ENCODE measurements at places on chromosomes 2 and 18.

GRCh38 chr2:120632796-120633646 lies 102.6 kb upstream of the GLI2 start:
- no peak for DNase-seq

DNA sequence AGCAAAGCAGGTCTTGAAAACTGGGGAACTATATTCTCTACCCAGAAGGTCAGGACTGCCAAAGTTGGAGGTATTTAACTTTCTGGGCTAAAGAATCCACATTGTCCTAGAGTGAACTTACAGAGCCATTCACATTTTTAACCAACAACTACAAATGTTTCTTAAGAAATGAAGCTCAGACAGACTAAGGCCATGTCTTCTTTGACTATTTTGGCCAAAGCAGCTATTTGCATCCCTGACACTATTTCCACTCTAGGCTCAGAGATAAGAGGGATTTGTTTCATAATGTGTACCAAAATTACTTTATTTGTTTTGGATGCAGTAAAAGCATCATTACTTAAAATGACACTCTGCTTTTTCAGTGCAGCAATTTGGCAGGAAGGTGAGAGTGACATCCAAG lies 18.1 kb downstream of the PID1 start:
- no peak for DNase-seq

- no peak for DNase-seq
Observed at GRCh38 chr2:152354069-152354755, 19.2 kb downstream of the FMNL2 start.

GRCh38 chr18:22549260-22549937 lies 131.7 kb upstream of the CTAGE1 start:
- no peak for DNase-seq

- DNase-seq = no peak
Observed at GRCh38 chr18:6624271-6624660, 105.2 kb upstream of the ARHGAP28 start.

DNA sequence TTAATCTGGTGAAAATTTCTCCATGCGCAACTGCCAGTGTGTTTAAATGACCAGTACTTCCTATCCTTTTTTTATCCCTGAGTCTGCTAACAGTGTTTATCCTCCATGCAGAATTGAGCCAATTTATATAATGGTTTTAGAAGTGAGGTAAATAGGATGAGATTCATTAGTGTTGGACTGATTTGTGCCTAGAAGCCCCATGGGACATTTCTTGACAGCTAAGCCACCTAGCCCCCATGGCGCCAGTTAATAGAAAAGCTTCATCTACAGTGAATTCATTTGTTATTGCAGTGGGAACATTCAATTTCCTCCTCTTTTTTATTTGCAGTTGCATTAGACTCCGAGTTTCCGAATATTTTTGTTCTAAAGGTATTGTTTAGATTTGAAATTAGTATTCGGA lies 175.6 kb downstream of the ARL6IP6 start:
- no peak for DNase-seq

DNA sequence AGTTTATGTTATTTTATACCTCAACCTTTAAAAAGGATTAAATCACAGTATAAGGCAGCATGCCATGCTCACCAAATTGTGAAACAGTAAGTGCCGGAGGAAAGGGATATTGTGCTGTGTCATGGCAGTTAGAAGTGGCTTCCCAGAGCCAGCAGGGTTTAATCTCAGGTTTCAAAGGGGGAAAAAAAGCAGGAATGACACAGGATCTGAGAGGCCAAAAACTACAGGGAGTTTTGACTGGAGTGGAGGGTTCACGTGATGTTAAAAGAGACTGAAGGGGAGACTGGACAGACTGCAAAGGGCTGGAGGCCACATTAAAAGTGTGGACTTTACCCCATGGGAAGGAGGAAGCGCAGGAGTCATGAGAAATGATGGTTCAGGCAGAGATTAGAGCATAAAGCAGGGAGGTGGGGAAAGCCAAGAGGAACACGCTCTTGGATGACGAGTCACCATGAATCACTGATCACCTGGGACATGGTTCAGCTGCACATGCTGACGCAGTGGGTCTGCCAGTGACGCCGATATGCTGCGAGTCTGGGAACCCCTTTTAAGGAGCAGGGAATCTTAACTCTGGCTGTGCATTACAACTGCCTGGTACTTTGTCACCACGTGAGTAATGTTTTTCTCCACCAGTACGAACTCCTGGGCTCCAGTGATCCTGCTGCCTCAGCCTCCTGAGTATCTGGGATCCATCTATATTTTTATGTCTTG lies 6.1 kb downstream of the CHMP1B start:
- DNase-seq = no peak

- no peak for DNase-seq
Observed at GRCh38 chr18:57793302-57793986, 9.7 kb downstream of the ATP8B1 start.

GRCh38 chr2:158748926-158749590 lies 46.1 kb upstream of the DAPL1 start:
- DNase-seq = no peak

DNA sequence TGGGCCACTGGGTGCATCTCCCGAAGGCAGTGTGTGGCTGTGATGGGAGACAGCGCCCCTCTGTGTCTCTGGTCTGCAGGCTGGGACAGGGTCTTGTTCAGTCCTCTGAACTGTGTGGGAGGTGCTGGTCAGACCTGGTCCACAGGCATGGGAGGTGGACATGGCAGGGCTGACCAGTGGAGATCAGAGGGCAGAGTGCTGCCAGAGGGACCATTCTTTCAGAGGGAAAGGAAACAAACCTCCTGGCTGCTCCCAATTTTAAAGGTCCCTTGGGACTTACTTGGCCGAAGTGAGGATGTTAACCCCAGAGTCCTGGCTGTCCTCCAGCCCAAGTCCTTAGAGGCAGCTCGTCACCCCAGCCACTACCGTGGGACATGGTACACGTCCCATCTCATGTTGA lies 4.0 kb downstream of the CAPN13 start:
- DNase-seq = no peak

- no peak for DNase-seq
Observed at GRCh38 chr2:101083613-101084012, 67.6 kb downstream of the TBC1D8 start.

DNA sequence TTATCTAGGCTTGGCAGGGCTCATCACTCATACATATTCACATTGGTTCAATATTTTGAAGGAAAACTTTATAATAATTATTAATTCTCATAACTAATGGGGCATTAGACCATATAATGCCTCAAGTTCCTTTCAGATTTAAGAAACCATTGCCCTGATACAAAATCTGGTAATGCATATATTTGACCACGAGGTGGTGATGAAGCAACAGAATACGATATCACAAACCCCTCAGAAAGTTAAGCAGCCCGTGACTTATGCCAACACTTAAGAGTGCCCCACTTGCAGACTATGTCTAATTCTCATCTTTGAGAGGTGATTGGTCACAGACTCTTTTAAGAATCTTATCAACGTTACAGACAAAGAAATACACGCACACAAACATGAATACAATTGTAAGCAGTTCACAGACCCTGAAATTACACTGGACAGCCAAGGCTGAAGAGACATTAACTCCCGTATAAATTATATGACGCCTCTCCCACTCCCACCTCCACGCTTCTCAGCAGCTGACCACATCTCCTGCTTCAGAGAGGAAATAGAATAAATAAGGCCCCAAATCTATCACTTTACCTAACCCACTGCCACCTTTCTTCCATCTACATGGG lies 20.7 kb upstream of the DNAH6 start:
- DNase-seq = no peak

GRCh38 chr18:61755555-61755954 lies 137.3 kb downstream of the RNF152 start:
- no peak for DNase-seq

DNA sequence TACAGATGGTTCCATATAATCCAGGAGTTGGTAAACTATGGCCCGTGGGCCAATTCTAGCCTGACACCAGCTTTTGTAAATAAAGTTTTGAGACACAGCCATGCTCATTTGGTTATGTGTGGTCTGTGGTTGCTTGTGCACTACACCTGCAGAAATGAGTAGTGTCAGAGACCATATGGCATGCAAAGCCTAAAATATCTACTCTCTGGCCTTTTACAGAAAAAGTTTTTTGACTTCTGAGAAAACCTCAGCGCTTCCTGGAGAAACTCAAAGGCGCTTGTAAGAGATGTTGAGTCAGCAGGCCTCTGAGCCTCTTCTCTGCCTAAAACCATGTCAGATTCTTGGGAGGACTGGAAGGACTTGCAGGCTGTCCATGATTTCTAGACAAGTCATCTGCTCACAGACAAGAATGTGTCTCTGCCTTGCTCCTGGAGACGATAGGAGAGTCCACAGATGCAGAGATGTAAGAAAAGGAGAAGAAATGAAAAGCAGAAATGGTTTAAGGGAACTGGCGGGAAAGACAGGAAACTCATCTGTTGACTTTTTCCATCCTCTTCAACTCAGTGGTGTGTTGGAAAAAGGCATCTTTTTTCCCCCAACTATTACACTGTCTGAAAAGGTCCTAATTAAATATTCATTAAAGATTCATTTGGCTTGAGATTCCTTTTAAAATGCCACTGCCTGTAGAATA lies 5.2 kb downstream of the TTC39C start:
- no peak for DNase-seq

DNA sequence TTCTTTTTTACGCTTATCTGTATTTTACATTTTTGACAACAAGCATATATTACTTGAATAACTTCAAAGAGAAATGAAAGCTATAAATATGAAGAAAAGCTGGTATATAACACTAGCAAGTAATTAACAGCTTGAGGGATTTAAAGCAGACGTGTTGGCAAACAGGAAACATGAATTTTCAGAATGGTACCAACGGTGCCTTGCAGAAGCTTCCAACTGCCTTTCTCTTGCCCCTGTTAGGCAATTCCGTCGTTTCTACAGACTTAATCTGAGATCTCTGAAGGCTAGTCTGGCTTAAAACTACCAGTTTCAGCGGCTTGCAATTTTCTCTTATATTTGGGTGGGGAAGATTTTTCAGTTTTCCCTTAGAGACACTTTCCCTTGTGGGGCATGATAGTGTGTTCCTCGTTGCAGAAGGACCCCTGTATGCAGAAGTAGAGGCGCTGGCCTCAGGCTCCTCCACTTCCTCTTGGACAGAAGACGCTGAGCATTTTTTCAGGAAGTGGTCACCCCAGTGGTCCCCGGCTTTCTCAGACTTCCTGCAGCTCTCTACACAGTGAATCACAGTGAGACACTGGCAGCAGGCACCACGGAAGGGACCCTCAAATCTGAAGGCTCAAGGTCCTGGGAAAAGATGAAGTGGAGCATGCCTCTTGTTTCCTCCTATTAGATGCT lies 56.2 kb upstream of the SLC16A14 start:
- DNase-seq = no peak

GRCh38 chr2:239146741-239147181 lies 254.1 kb downstream of the HDAC4 start:
- DNase-seq = no peak

GRCh38 chr2:220509096-220509757 lies 881.8 kb downstream of the SLC4A3 start:
- no peak for DNase-seq

DNA sequence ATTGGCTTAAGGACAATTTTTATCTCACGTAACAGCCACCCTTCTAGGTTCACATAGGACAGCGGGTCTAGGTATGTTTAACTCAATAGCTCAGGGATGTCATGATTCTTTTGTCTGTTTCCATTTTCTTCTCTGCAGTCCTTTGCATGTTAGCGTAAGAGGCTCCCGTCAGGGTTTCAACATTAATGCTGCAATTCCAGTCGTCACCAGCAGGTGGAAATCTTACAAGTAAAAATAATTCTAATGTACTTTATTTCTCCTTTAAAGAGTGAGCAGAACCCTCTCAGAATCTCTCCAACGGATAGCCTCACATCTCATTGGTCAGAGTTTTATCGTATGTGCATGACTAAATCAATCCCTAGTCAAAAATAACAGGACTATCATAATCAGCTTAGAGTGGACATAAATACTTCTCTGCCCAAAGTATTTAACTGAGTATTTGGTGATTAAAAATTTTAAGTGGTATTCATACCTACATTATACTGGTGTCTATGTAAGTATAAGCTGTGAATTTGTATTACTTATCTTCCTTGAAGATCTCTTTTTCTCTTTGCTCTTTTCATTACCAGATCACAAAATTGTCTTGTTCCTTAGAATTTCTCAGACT lies 487.2 kb upstream of the GCFC2 start:
- DNase-seq = no peak

- DNase-seq = no peak
Observed at GRCh38 chr2:11540996-11541692, 7.3 kb downstream of the GREB1 start.

DNA sequence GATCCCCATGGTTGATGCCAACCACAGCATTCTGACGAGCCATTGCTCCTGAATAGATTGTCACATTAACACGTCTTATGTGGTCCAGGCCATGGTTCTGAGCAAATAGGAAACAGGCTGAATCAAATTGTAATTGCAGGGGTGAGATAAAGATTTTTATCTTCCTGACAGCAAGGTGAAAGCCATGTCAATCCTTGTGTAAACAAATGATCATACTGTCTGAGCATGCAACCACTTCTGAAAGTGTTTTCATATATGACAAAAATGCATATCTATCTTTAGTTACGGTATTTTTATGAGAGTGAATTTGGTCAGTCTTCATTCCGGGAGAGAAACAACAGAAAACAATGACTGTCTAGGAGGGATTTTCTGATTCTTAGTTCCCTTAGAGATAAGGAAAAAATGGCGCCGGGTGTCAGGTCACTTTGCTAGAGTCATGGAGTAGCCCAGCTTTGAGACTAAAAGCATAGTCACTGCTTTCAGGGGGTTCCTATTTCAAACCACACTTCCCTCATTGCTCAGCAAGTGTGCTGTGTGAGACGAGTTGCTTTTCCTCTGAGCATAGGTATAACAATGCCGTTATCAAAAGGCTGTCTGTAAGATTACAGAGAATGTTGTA lies 958.9 kb downstream of the DCDC2C start:
- no peak for DNase-seq

- DNase-seq = no peak
Observed at GRCh38 chr2:182015334-182016109, 29.9 kb downstream of the PPP1R1C start.

DNA sequence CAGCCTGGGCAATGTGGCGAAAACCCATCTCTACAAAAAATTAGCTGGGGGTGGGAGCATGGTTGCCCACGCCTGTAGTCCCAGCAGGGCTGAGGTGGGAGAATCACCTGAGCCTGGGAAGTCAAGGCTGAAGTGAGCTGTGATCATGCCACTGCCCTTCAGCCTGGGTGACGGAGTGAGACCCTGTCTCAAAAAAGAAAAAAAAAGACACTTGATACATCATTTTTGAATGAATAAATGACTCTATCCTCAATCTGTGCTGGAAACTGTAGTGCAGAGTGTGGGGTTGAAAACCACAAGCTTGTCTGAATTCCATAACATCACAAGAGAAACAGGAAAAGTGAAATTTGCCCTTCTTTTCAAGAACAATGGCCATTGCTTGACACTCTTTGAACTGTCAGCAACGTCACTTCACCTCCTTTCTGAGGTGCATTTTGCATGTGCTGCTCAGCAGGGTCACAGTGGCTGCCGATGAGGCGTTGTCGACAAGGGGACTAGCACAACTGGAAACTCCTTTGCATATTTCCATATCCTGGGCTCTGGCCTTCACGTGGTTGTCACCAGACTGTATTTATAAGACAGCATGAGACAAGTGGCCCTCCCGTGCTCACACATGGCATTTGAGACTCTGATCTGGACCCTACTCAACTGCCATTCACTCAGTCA lies 54.2 kb downstream of the DDX1 start:
- no peak for DNase-seq

GRCh38 chr18:56825321-56825720 lies 174.2 kb downstream of the WDR7 start:
- no peak for DNase-seq

Measured in GM18507 (cell line).